ENCODE measurements at places on chromosomes 4 and X.

DNA sequence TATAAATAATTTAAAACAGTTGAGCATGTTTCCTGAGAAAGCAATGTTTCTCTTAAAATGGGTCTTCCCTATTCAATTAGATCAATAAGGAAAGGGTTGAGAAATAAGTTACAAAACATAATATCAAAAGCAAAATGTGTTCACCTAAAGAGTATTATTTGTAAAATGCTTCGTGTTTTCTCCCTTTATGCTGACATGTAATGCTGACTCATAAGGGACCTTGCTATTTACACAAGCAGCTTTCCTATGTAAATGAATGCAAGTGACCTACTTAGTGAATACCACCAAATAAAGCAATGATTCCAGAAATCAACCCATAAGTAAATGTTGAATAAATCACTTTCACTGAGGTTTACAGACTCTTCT lies 91.5 kb downstream of the ELOVL6 start:
- peak; percentile 43 for DNase-seq

- DNase-seq = no peak
These were observed 56.4 kb downstream of the PHKA2 start for GRCh38 chrX:18927558-18927957.

- no peak for DNase-seq
These were observed 27.2 kb downstream of the TNIP2 start for GRCh38 chr4:2728806-2729532.

DNA sequence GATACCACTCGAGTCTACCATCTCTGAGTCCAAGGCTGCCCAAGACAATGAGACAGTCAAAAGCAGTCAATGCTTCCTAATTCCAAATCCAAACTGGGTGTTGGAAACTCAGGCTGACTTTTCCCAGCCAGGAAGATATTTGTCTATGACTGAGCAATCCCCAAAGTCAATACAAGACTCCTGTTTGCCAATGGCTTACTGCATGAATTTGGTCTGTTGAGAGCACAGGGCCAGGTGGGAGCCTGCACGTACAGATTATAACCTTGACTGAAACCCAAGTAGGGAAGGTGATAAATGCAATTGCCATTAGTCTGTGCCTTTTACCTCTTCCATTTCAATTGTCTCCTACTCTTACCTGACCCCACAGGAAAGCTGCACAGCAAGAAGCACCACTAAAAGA lies 72.6 kb upstream of the PPARGC1A start:
- DNase-seq = no peak
